HuH-7.5 (cell line): ENCODE measurements at places on chromosomes 7 and 10.

DNA sequence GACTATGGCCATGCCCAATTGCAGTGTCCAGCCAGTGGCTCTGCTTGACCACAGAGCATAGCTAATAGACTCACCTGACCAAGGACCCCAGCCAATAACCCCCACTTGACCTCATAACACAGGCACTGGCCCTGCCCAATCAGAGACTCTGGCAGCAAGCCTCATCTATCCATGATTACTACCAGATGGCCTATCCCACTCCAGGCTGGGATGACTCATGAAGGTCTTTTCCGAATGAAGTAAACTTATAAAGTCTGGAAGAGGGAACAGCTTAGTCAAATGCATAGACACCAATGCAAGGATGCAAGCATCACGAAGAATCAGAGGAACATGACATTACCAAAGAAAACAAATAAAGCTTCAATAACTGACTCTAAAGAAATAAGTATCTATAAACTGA lies 141.4 kb downstream of the TMEM168 start:
- DNase-seq: no peak

DNA sequence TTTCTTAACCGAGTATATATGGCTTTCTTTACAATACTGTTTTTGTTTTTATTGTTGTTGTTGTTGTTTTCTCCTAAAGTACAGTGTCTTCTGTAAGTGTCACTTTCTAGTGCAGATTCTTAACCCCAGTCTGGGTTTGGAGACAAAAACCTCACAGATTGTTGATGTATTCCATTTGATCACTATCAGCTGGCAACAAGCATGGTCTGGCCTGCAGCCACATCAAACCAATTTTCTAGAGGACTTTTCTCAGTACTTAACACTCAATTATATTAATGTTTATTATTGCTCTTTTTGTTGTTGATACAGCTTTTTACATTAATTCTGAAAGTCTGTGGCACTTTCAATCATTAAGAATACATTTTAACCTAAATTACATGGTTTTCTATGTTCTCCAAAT lies 17.1 kb downstream of the LRRN3 start:
- DNase-seq: no peak

GRCh38 chr10:82400841-82401240 lies 525.8 kb downstream of the NRG3 start:
- DNase-seq: no peak

DNA sequence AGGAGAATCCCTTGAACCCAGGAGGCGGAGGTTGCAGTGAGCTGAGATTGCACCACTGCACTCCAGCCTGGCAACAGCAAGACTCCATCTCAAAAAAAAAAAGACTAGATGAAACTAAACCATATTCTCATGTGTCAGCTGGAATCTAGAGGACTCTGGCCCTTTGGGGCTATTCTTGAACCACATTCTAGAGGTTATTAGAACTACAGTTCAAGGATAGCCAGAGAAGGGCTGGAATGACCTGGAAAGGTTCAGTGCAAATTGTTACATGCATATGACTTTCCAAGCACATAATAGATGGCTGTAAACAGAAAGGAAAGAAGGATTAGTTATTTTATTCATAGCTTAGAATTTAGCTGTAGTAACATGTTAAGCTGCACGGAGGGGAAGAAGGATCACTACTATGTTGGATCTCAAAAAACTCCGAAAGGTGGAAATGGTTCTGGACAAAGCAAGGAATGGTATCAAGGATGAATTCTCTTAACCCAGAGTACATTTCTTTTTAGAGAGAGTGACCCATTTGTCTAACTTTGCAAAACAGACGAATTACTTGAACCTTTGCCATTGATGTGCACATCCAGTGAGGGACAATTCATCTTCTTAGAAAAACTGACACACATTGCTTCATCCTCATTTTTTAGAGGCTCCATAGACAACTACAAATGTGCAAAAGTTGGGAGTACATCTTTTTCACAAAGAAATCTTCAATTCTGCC lies 124.0 kb upstream of the SAMD8 start:
- no peak for DNase-seq

DNA sequence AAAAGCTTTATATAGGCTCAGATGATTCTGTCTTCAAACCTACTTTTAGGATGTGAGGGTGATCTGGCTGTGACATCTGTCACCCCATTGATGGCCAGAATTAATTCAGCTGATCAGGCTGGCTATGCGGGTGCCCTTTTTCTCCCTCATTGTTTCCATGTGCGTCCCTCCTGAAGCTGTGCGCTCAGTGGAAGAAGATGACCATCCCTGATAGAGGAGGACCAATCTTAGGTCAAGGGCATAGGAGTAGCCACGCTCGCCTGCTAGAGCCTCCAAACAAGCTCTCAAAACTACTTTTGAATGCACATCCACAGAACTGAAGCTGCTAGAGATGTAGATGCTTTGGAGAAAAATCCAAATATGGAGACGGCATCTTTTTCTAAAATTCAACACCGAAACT lies 48.7 kb downstream of the MYPN start:
- DNase-seq: no peak

DNA sequence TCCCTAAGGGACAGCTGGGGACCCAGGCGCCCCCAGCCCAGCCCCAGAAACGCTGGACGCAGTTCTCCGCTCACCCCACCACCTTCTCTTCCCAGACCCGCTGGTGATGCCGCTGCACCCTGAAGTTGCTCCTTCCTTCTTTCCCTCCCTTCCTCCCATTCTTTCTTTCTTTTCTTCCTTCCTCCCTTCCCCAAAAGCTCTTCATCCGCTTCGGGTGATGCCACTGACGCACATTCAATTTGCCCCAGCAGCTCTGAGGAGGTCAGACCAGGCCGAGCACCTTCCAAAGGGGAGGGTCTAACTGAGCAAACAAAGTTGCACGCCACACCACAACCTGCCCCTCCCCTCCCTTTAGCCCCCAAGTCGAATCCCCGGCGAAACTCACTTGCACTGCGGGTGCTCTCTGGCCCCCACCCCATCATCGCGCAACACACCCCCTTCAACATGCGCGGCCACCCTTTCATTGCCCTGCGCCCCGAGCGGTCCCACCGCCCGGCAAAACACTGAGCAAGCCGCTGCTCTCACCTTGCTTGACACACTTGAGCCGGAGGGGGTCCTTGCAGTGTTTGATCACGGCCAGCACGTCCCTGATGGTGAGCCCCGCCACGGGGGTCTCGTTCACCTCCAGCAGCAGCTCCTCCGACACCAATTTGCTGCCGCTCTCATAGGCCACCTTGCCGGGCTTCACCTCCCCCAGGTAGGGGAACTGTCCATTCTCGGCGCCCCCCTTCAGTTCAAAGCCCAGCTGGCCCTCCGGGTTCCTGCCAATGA lies 787 bp downstream of the MAGI2 start:
- DNase-seq: no peak

DNA sequence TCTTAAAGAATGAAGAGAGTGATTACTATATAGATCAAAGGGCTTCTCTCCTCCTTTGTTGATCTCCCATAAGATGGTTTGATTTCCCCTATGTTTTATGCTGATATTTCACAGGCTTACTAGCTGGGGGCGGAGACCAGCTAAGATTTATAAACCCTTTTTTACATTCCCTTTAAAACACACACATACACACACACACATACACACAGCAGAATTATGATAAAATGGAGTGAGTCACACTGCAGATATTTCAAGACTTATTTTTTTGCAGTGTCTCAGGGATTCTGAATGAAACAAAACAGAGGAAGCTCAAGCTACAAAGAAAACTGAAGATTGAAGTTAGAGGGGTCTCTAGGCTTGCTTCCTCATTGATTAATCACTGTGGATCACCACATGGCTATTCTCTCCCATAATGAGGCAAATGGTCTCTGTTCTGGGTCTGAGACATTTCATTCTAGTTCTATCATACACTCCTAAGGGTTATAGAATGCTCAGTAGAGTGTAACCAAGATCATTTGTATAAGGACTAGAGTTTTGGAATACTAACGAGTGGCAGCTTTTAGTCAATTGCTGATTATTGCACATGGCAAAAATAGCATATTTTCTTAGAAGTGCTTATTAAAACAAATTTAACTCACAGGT lies 18.6 kb downstream of the INA start:
- no peak for DNase-seq

DNA sequence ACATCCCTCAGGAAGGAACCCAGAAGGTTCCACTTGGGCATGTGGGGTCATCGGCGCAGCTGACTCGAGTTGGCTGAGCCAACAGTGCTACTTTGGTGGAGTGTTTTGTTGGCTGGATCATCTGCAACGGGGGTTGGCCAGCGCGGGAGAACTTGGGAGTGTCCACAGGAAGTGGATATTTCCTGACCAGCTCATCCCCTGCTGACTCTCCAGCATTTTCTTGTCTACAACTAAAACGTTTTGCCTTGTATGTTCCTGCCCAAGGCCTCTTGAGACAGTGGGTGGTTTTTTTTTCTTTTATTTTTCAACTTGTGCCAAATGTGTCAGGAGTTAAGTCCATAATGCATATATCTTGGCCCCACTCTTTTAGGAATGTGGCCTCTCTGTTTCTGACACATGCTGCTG lies 208.6 kb downstream of the ZNF365 start:
- no peak for DNase-seq

DNA sequence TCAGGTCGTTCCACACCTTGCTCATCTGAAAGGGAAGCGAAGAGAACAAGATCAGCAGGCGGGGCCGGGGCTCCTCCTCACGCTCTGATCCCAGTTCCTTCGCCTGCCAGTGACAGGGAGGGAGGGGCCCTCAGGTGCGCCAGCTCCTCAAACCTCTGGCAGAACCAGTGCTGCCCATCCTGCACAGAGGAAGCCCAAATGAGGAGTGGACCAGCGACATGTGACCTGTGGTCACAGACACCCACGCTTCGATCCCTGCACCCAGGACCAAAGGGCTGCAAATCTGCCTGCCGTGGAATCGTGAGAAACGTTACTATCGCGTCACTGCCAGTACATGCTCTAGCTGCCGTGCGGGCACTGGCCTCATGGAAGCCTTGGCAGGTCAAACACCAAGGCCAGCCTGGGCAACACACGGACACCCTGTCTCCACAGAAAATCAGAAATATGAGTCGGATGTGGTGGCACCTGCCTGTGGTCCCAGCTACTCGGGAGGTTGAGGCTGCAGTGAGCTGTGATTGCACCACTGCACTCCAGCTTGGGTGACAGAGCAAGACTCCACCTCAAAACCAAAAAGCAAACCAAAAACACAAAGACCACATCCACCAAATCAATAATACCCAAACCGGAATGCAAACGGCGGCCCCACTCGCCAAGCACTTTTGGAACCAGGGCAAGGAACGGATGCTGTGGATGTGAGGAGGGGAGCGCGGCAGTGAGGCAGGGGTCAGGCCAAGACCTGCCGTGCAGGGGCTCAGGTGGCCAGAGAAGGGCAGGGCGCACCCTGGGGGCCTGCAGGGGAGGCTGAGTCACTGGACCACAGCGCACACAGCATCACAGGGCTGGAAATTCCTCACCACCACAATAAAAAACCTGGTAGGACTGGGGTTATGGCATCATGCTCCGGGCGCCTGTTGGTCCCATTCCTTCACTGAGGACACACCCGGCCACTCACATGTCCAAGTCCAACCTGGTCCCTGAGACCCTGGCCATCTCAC lies 13.4 kb downstream of the NUDT1 start:
- no peak for DNase-seq

GRCh38 chr10:25157650-25158049 lies 17.2 kb upstream of the GPR158 start:
- no peak for DNase-seq

- DNase-seq: no peak
Measured at GRCh38 chr10:22420787-22421517, 75.7 kb downstream of the SPAG6 start.

GRCh38 chr10:96560966-96561887 lies 25.6 kb downstream of the TM9SF3 start:
- DNase-seq: no peak

DNA sequence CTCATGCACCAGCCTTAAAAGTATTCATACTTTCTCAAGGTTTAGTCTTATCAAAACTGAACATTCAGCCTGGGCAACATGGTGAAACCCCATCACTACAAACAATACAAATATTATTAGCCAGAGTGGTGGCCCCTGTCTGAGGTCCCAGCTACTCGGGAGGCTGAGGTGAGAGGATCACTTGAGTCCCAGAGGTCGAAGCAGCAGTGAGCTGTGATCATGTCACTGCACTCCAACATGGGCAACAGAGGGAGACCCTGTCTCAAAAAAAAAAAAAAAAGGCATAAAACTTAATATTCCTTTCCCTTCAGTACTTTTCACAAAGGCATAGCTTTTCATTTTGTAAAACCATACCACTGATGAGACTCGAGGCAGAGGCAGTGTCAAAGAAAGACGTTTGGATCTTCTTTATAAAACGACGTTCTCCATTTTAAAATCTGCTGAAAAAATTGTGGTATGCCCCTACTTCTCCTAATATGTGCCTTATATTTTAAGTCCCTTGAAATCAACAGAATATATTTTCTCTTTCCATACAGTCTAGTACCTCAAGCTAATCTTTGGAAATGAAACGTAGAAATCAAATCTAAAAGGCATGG lies 1.9 kb downstream of the NSUN6 start:
- no peak for DNase-seq

DNA sequence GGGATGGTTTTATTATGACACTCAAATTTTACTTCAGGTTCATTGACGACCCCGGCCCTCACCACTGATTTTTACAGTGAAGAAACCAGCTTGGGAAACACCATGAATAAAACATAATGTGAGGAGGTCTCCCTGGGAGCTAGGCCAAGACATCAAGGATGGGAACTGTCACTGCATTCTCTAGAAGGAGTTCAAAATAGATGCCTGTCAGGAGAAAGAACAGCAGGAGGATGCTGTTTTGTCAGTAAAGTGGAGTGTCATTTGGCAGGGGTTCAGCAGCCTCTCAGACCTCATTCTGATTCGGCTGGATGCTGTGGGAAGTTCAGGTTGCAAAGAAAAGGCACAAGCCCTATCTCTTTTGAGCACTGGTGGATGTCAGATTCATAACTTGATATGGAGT lies 360.3 kb upstream of the C7orf33 start:
- no peak for DNase-seq

- DNase-seq: no peak
Measured at GRCh38 chr7:84568781-84569180, 374.2 kb upstream of the SEMA3A start.

- no peak for DNase-seq
Measured at GRCh38 chr7:93030605-93031225, 87.1 kb downstream of the SAMD9 start.

DNA sequence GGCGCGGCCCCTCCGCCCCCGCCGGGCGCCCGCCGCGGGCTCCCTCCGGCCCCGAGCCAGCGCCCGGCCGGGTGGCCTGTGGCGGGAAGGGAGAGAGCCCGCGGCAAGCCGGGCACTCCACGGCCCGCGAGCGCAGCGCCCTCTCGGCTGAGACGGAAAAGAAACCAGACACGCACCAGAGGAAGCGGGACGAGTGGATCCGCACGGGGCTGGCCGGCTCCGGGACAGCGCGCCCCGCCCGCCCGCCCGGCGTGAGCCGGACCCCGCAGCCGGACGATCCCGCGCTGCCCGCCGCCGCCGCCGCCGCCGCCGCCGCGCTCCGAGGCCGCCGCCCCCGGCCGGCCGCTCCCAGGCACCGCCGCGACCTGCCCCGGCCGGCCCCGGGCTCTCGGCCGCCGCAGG lies 300 bp downstream of the ARHGAP21 start:
- peak; percentile 23 for DNase-seq

DNA sequence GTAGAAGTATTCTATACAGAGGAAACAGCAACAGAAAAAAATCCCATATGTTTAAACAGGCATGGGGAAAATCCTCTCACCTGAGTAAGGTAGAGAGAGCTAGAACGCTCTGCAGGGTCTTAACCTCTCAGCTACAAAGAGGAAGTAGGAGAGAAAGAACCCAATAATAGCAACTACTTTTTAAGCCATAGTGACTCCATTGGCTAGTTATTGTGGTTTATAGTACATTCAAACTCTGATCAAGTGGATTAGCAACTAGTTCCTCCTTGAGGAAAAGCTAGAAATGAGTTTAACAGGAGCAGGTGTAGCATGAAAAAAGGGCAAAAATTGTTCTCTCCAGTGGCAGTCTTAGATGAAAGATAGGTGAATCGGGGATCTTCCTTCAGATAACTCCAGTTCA lies 89.7 kb downstream of the HGF start:
- DNase-seq: no peak
